Fibroblast of lung (primary cell): ENCODE measurements at places on chromosomes 6 and 20. TPM values are rescaled to one million over a fixed set of nuclear protein-coding genes. Genes with fewer than 3 reads are reported as not detected.

Gene WFDC5
- not detected in 2 replicates for total RNA-seq

Gene ZKSCAN3
- 5.1 and 6.9 TPM in 2 replicates for total RNA-seq

DNA sequence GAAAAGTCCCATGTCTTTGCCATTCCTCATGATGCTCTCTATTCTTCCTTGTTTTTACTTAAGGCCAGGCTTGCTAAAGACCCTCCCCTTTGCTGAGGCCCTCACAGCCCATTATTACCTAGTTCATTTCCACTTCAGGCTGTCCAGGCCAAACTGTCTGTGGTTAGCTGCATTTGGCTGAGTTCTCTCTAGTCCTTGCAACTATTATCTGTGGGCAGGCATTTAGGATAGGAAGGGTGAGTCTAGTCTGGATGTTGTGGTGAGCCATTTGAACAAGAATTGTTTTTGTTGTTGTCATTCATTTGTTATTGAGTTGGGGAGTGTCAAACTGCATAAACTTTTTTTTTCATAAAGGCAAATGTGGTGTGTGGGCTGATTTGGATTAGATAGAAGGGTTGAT, 182.4 kb downstream of the CD109 start:
- no peak for DNase-seq

GRCh38 chr6:34593701-34594100, 37.6 kb upstream of the SPDEF start:
- DNase-seq = no peak

DNA sequence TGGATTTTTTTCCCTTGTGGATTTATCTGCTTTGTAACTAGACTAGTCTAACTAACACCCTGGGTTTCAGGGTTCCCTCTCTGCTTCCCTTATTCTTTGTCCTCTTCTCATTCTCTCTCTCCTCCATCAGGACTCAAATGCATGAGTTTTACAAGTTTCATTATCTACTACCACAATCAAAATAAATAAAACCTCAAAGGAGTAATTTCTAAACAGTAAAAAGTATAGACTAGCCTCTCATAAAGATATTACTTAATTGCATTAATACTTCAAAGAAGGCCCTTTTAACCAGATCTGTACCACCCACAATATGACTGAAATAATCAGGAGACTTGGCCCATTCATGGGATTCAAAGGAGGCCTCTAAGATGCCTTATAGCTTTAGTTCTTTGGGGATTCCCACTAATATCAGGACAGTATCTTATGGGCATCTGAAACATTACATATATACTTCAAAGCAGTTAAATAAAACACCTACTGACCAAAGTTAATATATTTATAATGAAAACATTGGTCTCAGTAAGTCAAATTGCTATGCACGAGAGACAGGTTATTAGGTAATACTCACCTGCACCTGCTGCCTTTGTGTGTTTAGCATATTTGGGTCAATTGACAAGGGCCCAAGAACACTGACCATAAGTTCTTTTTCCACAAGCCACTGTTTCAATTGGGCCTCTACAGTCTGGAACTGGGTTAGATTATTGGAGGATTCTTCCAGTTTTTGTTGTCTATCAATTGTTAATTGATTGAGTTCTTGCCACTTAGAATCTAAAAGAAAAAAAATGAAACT, 85.7 kb downstream of the DST start:
- DNase-seq = no peak

DNA sequence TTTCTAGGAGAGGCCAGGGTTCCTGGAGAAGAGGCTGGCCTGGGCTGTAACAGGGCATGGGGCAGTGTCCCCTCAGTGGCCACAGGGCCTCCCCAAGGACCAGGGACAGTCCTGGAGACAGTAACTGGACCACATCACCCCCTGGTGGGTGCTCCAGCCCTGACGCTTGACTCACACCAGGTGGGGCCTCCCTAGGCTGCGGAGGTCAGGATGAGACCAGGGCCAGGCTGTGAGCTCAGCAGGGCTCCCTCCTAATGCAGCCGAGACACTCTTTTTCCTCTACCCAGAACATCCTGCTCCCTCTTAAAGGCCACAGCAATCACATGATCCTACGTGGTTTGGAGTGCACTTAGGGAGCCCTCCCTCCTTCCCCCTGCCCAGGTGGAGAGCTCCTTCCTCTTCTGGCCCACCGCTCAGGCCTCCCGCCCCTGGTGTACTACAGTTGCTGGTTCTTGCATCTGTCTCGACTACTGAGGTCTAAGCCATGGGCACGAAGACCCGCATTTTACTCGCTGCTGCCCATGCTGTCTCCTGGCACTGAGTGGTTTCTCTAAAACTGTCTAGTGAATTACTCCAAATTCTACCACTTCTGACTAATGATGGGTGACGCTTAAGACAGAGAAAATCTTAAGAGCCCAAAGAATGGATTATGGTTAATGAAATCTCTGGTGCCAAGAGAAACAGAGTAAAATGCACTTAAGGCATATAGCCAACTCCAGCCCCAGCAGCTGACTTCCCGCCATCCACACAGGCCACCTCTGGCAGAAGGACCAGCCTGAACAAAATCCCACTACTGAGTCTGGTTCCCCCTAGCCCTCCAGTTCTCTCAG, 166.1 kb upstream of the CST7 start:
- DNase-seq = no peak
